ENCODE measurements at places on chromosomes 16 and 17. TPM values are rescaled to one million over a fixed set of nuclear protein-coding genes. Genes with fewer than 3 reads are reported as not detected.

Gene GPR142
- not detected for total RNA-seq

DNA sequence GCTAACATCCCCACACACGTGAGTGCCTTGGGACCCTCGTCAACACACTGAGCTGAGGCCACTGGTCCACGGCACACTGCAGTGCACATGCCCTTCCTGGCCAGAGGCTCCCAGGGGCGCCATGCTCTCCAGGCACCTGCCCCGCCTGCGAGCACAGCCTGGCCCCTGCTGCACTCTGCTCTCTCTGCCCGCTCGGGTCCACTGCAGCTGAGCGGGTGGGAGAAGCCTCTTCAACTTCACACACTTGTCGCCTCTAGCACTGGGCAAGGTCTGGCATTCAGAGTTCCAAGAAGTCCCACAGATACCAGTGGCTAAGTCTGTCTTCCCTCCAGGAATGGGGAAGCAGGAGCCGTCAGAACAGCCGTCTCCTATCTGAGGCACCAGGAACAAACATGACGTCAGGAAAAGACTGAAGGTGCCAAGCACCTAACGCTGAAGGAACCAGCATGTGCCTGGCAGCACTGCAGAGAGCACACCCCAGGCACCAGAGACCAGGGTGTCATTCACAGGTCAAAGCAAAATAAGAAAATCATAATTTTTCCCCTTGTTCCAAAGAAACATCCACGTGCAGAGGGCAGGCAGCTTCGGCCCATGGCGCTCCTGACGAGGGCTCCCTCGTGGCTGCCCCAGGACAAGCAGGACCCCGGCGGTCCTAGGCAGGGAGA lies 82.9 kb downstream of the ZNF778 start:
- no peak for DNase-seq

DNA sequence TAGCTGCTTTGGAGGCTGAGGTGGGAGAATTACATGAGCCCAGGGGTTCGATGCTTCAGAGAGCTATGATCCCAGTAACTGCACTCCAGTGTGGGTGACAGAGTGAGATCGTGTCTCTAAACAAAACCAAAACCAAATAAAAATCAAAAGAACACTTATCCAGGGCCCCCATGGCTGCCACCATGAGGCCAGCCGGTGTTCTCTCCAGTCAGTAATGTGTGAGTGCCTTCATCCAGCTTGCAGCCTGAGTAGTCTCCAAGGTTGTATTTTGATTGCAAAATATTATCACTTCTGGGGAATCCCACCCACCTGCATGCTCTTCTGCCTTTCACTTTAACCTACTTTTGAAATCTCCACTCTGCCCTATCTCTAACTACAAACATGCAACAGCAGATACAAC lies 221.0 kb upstream of the WSB1 start:
- no peak for DNase-seq

Gene TLCD2
- 10.9 TPM for total RNA-seq

- no peak for DNase-seq
These were observed 125.7 kb downstream of the COPRS start for GRCh38 chr17:31733326-31733725.

Gene OMG
- total RNA-seq = not detected

All from breast epithelium (tissue), 4 donors.